ENCODE measurements at places on chromosomes 4 and X.
A peak's percentile ranks its signal among the peaks of the same experiment; 100 is the strongest.

DNA sequence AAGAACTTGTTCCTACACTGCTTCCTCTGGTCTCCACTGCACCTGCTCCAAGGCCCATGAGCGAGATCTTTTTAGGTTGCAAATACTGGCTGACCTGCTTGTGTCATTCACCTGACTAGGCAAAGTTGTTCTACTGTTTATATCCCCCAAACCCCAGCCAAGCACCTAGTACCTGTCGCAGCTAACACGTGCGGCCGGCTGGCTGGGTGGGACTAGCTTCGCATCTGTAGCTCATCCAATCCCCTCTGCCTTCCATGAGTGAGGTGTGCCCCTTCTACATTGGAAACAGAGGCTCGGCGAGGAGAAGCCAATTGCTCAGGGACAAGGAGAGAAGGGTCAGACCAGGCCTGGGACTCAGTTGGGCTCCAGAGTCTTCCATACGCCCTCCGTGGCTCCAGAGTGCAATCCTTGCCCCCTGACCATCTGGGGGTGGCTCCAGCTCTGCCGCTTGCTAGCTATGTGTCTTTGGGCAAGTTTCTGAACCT is 86.5 kb downstream of the WFS1 start:
- no peak for DNase-seq

DNA sequence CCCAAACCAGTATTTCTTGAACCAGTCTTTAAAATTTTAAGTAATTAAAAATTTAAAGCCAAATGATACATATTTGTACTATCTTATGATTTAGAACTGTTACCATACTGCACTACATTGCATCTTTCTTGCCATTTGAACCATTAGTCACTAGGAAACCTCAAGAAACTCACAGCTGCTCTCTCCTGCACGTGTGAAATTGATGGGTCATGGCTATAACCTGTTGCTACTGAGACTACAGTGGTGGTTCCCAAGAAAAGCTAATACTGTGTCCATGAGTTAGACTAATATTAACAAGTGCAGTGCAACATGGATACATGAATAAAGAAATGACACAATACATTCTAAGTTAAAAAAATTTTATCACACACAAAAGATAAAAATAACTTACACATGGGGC is 88.4 kb downstream of the PDE5A start:
- no peak for DNase-seq

- no peak for DNase-seq
Observed at GRCh38 chr4:8675383-8675782, 82.8 kb downstream of the CPZ start.

DNA sequence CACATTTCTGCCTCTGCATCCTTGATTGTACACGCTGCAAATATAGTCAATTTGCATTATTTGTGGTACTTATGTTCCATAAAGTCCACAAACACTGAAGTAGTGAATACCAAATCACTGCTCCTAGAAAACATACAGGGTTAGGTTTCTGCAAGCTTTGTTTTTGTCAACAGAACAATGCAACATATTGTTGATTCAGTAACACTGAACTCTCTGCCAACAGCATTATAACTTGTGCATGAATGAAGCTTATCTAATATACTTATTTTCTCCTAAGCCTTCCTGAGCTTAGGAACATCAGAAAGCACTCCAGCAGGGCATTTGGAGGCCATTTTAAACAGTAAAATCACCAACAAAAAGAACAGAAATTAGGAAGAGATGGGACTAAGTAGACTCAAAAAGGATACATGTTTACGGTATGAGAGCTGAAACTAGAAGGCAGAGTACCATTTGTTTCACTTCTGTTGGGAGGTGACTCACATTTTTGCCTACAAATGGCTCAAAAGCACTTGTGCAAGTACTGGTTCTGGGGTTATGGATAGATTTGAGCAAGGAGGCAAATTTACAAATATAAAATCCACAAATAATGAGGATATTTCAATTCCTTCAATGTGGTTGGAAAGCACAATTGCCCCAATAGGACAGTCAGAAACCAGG is 14.1 kb downstream of the COX18 start:
- peak; percentile 34 for DNase-seq

DNA sequence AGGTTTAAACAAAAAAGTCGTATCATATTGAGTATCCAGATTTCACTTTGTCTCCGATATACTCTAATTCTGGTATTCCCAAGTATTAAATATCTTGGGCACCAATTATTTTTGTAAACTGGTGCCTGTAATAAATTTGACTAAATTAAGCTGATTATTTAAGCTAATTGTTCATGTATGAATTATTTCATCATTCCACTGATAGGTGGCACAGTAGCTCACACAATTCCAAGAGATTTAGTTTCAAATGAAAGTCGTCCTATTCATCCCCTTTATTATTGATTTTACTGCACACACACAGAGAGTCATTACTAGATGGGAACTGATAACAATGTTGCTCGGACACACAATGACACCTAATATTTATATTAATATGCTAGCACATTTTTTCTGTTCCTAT is 432.4 kb downstream of the DMD start:
- DNase-seq, result no peak

DNA sequence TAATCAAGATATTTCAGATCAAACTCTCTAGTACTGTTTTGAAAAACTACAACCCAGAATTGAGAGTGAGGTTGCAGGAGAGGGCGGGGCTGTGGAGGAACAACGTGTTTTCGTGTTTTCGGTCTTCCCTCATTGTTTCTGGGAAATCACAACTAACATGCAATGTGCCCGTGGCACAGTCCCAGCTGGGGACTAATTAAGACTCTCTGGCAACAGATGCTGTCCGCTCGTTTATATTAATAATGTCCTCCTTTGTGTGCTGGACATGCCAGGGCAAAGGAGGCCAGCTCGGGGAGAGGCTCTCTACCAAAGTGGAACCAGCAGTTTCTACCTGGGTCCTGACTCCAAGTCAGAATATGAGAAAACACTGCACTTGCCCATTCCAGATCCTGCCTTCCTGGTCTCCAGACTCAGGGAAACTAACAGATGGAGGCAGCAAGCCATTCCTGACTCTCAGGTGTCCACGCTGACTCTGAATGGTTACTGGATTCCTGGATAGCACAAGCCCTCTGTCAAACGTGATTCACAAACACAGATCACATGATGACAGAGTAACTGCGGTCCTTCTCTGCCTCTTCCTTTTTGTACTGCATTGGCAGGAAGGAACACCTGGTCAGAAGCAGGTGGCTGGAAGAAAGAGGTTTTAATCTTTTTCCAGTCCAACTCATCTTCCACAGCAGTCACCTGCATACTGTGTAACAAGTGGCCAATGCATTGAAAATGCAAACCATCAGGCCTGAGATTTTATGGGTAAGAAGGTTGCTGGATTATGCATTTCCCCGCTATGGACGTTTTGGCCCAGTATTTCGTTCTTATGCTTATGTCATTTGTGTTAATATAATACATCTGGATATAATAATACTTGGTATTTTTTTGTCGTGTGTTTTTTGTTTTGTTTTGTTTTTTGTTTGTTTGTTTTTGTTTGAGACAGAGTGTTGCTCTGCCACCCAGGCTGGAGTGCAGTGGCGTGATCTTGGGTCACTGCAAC is 65.0 kb downstream of the COQ2 start:
- peak; percentile 91 for DNase-seq

DNA sequence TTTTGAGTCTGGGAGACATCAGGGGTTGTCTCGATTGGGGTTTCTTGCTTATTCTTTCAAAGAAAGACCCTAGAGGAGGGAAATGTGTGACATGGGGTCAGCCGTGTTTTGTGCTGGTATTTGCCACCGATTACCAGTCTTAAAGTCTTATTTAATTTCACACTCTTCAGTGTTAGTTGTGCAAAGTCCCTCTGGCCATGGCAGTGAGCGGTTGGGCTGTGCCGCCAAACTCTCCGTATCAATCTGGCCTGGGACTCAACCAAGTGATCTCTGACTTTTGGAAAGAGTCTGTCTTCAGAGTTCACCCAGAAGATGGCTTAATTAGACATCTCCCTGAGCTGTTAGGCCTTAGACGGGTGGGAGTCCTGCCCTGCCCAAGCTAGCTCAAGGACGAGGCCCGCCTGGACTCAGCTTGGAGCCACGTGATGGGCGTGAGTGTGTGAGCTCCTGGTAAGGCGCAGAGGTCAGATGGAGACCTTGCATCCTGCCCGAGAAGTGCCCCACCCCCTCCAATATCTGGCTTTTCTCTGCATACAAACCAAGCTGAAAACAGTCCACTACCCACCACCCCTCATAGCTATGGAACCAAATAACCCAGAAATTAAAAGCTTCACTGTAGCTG is 3.8 kb upstream of the PITX2 start:
- DNase-seq, result no peak

- no peak for DNase-seq
Observed at GRCh38 chr4:123127218-123127617, 204.8 kb upstream of the NUDT6 start.

DNA sequence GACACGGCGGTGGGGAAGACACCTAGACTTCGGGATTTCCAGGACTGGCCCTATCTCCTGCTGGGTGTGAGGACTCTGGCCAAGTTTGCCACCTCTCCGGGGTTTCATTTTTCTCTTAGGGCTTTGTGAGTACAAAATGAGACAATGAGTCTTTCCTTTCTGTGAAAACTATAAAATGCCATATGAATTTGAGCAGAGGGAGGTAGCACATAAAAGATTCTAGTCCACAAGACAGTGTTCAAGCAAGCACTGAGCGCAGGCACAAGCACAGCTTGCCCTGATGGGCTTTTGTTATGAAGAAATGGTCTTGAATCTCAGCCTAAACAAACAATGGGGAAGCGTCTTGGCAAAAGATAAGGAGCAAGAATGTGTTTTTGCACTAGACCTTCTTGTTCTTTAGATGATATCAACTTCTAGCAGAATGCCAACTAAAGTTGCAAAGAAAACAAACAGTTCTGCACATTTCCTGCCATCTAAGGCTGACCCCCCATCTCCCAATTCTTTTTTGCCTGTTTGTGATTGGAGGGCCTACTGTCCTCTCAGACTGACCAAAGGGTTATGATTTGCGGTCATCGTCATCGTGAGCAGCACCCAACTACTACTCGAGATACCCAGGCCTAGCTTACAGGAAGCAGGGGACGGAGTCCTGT is 73.0 kb upstream of the ZNF518B start:
- no peak for DNase-seq

DNA sequence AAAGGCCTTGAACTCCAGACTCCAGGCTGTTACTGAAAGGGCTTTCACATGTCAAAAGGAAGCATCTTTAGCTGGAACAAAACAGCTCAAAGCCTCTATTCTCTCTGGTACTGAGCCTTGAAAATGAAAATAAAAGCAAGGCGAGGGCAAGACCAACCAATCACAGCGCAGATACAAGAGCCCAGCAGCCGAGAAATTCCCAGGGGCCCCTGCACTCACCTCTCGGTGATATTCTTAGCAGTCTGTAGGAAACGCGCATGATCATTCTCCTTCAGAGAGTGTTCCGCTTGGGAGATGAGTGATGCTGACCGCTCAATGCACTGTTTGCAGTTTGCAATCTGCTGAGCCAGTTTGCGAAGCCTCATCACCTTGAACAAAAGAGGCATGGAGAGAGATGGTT is 138.1 kb downstream of the MID1 start:
- no peak for DNase-seq

GRCh38 chrX:49155243-49155899 is 7.2 kb upstream of the MAGIX start:
- peak; percentile 80 for DNase-seq

- peak; percentile 77 for DNase-seq
Observed at GRCh38 chr4:108972613-108973283, 209.9 kb upstream of the ETNPPL start.

GRCh38 chrX:20046223-20046622 is 55.4 kb upstream of the BCLAF3 start:
- no peak for DNase-seq

DNA sequence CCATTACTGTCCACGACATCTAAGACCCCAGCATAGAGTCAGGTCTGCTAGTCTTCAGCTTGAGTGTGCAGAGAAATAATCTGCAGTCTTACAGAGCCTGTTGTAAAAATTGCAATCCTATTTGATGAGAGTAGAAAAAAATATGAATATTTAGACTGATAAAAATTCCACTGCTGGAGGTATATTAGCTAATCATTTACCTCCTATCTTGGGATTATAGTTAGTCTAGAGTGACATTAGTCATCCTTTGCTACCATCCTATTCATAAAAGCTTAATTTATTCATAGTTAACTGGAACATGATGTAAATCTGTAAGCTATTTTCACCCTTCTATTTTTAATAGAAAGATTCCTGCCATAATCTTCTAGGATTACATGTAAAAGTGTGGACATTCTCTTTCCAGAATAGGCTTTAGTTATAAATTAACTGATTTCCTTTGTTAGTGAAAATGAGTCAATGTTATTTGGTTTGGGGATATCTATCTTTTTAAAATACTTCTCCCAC is 26.7 kb downstream of the C4orf54 start:
- no peak for DNase-seq

GRCh38 chrX:149567621-149568417 is 18.1 kb upstream of the HSFX3 start:
- peak; percentile 33 for DNase-seq

DNA sequence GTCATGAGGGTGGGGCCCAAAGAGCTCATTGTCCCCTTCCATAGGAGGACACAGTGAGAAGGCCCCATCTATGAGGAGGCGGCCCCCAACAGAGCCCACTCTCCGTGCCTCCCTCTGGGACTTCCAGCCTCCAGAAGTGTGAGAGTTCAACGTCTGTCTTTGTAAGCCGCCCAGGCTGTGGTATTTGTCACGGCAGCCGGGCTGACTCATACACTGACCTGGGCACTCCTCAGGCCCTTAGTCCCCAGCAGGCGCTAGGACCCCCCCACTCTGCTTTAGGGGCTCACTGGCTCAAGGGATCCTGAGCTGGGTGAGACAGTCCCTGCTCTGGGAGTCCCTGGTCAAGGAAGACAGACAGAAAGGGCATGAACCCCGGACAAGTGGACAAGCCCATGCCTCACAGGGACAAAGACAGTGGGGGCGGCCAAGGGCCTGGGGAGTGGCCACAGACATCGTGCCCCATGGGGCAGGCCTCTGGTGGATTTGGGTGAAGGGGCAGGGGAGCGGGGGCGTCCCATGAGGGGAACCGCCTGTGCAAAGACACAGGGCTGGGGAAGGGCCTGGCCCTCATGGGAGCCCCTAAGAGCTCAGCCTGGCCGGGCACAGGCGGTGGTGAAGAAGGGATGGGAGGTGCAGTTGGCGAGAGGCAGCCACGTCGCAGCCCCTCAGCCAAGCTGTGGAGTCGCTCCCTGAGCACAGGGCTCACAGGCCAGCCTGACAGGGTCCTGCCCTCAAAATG is 21.5 kb downstream of the ABLIM2 start:
- no peak for DNase-seq

GRCh38 chr4:31416498-31416897 is 696.3 kb downstream of the PCDH7 start:
- no peak for DNase-seq

DNA sequence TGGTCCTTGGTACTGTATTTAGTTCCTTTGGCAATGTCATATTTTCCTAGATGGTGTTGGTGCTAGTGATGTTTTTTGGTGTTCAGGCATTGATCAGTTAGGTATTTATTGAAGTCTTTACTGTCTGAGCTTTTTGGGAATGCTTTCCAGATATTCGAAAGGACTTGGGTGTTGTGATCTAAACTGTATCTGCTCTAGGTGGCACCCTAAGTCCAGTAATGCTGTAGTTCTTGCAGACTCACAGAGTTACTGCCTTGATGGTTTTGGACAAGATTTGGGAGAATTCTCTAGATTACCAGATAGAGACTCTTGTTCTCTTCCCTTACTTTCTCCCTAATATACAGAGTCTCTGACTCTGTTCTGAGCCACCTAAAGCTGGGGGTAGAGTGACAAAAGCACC is 513.6 kb upstream of the PITX2 start:
- no peak for DNase-seq

Data from activated CD4-positive, alpha-beta T cell treated with anti-CD3 and anti-CD28 coated beads, Interleukin-2, amount 10 ng/mL, durations not matched to agents 24 days and 14 days (primary cell).